ENCODE measurements at places on chromosomes 5 and 9. TPM values are rescaled to one million over a fixed set of nuclear protein-coding genes. Genes with fewer than 3 reads are reported as not detected.

DNA sequence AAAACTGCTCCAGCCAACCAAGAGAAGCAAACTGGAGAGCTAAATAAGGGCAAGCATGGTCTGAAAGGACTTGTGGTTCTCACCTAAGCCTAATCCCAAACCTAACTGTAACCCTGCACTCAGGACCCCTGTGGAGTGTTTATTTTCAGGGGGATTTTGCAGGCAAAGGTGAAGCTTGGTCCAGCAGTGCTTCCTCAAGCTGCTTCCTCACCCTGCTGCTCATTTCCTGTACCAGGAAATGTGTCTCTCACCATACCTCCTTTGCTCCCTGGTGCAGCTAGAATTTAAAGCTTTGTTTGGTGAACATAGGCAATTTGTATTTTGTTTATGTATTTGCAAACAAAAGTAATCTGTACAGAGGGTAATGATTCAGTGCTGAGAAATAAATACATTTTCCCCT lies 50.2 kb downstream of the CARTPT start:
- no peak for DNase-seq

PROB1 gene
- not detected for total RNA-seq

DNA sequence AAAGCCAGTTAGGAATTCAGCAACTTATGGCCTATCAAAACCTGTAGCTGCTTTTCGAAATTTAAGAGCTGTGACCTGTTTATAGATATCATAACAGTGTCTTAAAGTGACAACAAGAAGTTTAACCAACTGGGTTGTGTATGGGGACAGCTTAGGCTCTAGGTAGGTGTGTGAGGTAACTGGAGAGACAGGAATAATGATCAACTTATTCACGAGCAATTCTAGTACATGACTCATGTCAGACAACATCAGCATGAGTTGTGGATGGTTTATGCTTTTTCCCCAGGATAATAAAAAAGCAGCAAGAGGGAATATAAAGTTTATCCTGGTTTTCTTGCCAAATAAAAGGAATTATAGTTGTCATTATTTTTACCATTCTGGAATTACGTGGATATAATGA lies 88.6 kb downstream of the GDNF start:
- DNase-seq, result no peak

- no peak for DNase-seq
These were observed 116.6 kb upstream of the SLC44A1 start for GRCh38 chr9:105127863-105128220.

DNA sequence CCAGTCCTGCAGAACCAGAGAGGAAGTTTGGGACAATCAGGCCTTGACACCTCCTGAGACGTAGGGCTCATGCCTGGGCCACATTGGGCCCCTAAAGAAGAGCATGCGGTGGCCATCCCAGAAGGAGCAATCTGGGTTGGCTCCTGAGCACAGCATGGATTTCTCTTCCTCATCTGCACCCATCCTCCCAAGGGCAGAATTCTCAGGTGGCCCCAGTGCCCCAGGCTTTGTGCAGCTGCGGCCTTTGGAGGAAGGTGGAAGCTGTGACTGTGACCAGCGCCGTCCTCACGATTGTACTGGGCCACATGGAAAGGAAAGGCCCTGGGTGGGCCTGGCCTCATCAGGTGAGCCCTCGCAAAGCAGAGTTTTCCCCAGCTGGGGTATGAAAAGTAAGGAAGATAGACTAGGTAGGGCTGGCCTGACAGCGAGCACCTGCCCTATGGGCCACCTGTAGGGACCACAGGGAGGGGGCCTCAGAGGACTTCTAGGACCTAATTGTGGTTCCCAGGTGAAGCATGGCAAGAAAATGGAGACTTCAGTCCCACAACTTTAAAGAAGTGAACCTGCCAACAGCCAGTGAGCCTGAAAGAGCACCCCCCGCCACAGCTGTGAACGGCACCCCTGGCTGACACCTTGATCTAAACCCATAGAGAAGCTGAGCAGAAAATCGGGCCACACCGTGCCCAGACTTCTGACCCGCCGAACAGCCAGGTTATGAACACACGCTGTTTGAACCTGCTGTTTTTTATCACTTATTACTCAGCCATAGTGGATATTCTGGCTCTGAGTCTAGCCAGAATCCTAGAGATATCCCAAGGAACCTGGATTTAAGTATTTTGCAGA lies 164.1 kb downstream of the IRX2 start:
- no peak for DNase-seq

LIX1 gene
- not detected for total RNA-seq

DNA sequence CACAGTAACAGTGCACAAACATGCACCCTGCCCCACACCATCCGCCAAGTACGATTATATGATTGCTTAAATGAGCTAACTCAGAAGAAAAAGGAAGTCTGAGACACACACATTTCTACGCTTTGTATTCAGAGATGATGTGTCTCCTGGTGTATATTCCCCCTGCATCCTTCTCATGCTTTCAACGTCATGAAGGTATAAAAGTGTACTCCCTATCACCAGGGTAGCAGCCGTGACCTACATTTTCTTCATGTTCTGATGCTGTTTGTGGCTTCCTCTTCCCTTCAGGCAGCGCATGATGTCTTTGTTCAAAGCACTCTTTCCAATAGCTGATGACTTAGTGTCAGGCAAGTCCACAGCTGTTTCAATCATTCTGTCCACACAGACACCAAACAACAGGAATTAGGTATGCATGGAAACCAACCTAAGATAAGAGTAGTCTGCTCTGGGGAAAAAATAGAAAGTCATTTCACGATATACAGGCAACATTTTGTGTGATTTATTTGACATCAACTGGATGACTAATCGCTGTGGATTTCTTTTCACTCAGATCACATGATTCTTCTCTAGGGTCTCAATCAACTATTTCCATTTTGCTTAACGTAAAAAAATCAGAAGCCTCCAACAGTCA lies 269.4 kb upstream of the PTGER4 start:
- DNase-seq, result no peak

CDHR2 gene
- total RNA-seq, result not detected

GRCh38 chr5:16616536-16617273 lies at the start of gene RETREG1:
Gene RETREG1 (minus strand): TSS chr5:16616997. CDS start chr5:16616971, 26 bp downstream.
- DNase-seq, result peak; percentile 66

DNA sequence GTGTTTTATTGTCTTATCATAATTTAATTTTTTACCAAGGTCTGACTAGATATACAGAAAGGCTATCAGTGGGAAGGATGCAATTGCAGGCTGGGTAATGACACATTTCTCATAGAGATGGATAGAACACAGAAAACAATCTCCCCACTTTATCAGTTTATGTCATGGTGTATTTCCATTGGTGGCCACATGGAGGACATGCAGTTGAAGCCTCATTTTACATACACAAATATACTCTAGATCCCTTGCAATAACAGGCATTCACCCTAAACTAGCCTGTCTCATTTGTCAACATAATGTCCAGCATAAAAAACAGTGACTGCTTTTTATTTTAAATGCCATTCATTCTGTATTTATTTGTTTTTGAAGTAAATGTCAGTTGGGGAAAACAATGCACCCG lies 526.3 kb downstream of the GABRG2 start:
- no peak for DNase-seq

GRCh38 chr5:179595916-179596315 lies 27.6 kb downstream of the HNRNPH1 start:
- DNase-seq, result no peak

DNA sequence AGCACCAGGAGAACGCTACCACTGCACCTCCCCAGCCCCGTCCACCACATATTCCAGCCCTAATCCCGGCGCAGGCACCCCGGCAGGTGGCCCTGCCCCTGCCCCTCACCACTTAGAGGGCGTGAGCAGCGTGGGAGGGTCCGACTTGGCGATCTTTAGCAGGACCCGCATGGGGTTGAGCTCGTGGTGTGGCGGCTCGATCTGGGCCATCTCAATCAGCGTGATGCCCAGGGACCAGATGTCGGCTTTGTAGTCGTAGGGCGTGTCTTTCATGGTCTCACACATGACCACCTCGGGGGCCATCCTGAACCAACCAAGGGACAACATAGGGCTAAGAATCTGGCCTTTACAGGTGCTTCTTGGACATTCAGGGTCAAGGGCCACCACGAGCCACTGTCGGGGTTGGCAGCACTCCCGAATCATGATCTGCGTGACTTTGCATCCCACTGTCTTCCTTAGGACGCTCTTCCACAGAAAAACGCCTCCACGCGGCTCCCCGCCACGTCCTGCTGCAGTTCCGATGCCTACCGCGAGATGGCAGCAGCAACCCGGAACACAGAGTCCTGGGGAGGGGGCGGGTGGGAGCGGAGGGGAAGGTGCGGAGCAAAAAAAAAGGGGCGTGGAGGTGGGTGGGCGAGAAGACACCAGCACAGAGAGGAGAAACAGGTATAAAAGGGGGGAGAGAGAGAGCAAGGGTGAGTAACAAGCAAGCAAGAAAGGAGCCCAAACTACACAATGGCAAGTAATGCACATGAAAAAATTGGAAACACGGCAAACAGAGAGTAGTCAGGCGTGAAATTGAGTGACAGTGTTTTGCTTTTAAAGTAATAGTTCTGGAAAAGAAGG lies 81.3 kb downstream of the STK10 start:
- peak; percentile 50 for DNase-seq

- DNase-seq, result no peak
These were observed 20.1 kb downstream of the PTCH1 start for GRCh38 chr9:95496687-95497086.

TBC1D13 gene
- total RNA-seq, result 2.0 TPM

- no peak for DNase-seq
These were observed 108.3 kb upstream of the FER start for GRCh38 chr5:108639366-108639765.

DNA sequence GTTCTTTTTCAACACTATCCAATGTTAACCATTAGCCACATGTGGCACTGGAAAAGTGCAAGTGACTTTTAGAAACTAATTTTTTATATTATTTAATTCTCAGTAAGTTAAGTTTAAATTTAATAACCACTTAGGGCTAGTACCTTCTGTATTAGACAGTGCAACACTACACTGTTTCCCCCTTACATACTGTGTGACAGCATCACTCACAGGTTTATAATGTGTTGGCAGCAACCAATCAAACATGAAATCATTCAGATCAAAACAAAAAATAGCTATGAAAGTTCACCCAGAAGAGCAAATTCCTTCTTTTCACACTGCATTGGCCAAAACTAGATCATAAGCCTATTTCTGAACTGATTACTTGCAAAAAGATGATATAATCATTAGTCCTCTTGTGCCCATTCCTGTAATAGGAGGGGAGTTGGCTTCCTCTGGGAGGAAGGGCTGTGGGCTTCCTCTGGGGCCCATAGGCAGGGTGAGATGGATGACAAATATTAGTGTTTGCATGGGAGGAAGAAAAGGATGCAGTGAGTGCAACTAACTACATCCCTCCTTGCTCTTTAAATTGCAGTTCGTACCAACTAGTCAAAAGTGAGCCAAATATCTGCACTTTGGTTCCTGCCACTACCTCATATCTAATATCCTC lies 708.1 kb upstream of the RGMB start:
- DNase-seq, result peak; percentile 25

DNA sequence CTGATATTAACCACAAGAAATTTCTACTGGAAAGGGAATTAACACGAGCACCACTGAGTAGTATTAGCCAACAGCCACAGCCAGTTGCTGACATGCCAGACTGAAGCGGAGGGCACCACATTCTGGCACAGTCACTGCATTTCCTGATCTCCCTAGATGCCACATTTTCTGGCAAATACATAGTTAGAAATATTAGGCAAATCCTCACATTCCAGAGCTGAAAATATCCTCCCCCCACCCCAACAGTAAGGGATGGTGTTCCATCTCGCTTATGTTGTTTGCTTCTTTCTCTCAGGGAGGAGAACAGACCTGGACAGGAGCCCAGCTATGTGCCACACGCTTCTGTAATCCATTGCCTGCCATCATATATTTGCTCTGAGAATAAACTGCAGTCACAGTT lies 32.8 kb upstream of the MCTP1 start:
- DNase-seq, result peak; percentile 15

DCTN4 gene
- 73.5 TPM for total RNA-seq

DNA sequence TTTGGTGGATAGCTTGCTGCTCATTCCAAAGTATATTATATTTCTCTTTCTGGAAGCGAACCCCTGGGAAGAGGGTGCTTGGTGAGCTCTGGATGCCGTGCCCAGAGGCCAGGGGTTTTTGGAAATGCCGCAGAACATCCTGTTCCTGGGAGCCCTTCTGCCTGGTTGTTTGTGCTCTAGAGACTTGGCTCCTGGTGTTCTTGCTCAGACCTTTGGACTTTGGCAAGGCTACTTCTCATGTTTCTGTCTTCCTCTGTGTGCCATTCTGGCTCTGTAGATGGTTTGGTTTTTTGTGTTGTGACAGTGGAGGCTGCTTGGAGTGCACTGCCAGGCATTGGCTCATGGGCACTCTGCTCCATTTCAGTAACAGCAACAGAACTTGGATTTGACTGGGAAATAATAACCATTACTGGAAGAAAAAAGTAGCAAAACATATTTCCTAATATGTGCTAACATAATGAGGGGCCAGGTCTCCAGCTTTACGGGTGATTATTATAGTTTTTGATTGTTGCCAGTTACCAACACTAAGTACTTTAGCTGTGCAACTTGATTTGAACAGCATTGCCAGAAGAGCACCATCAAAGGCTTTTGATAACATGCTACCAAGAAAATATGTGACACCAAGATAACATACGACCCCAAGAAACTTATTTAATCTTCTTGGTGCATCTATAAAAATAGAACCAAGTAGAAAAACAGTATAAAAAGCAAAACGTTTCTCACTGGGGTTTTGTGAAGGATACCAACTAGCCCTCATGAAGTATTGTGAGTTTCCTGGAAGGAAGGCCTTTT lies 94.2 kb downstream of the PCSK1 start:
- peak; percentile 95 for DNase-seq

MYMK gene
- not detected for total RNA-seq

DNA sequence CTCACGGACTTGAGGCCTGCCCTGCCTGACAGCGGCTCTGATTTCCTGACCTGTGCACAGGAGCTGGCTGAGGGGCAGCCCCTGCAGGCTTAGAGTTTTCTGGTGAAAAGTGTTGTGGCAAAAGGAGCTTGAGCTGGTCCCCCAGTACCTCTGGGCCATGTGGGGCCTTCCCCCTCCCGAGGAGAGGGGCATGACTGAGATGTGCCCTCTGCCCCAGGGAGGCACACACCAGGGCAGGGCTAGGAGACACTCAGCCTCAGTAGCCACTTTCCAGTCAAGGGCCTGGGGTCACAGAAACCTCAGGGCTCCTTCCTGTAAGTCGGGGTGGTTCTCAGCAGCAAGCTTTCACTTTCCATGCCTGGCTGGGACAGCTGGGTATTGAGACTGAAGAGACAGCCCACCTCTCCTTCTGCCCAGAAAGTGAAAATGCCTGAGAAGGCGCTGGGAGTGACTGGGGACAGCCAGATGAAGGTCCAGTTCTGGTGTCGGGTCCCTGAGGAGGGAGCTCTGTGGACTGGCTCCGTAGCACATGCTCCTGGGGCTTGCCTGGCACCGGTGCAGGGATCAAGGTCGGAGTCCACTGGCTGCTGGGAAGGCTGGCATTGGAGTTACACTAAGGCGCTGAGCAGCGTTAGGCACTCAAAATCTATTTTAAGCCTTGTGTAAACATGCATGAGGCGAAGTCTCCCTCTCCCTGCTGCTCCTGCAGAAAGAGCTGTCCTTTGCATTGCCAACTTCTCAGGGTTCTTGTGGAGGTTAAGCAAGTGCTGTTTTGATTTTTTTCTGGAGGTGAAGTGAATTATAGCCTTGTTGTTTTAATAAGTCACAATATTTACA lies 394.9 kb downstream of the GADD45G start:
- peak; percentile 83 for DNase-seq

GRCh38 chr9:112680731-112681402 lies 37.0 kb downstream of the INIP start:
- no peak for DNase-seq

GRCh38 chr9:137880160-137880975 lies 2.8 kb downstream of the CACNA1B start:
- DNase-seq, result no peak

NUTM2F gene
- total RNA-seq, result not detected

All from MG63 (cell line).